ENCODE measurements at places on chromosomes 5 and 9.

DNA sequence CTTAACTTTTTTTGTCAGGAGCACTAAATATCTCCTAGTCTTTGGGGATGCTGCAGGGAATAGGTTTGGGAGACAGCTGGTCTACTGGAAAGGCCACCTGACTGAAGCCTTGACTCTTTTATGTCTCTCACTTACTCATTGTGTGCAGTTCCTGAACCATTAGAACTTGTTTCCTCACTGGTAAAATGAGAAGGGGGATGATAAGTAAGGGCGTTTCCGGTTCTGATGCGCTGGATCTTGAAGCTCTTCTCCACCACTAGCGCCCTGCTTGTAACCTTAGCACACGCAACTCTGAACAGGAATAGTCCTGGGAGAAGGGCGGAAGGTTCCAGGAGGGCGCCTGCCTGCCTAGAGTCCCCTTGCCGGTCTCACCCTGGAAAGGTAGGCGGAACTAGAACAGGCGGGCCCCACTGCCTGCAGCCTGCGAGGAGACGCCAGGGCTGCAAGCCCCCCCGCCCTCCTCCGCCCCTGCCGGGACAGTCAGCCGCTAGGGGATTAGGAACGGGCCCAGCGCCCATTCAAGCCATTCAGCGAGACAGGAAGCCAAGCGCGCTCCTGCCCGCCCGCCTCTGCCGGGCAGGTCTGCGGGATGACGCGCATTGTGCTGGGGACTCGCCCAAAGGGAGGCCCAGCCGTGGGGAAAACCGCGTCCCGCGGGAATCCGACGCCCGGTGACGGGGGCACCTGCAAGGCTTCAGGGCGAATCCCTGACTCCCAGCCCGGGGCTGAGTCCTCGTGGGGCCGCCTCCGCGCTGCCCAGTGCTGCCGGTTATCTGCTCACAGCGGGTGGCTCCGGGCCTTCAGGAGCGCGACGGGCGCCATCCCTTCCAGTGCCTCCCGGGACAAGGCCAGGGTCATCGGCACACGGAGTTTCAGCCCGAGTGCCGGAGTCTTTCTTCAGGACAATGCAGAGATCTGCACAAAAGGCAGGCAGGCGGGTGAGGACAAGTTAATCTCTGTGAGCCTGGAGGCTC lies 44.0 kb upstream of the XPA start:
- peak; percentile 14 for DNase-seq

GRCh38 chr5:178462816-178463215 lies 127.4 kb downstream of the COL23A1 start:
- no peak for DNase-seq

- DNase-seq: no peak
Measured at GRCh38 chr5:133827011-133827410, 141.4 kb downstream of the C5orf15 start.

GRCh38 chr5:117242028-117242427 lies 667.4 kb upstream of the SEMA6A start:
- DNase-seq: no peak

DNA sequence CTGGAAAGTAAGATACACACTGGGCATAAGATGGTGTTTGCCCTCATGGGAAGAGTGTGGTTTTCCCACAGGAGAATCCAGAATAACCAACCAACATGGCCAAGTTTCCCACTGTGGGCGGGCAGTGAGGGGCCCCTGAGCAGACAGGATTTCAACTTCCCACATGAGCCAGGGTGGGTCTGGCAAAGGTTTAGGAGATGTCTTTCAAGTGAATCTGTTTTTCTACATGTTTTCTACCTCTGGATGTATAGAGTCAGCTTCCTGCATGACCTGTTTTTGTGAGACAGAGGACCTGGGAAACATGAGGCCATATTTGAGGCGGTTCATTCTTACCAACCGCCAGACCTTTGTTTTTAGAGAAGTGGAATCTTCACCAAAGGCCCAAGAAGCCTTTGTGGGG lies 100.5 kb downstream of the TLE4 start:
- DNase-seq: no peak

GRCh38 chr9:94981723-94982090 lies 255.2 kb downstream of the AOPEP start:
- DNase-seq: no peak

DNA sequence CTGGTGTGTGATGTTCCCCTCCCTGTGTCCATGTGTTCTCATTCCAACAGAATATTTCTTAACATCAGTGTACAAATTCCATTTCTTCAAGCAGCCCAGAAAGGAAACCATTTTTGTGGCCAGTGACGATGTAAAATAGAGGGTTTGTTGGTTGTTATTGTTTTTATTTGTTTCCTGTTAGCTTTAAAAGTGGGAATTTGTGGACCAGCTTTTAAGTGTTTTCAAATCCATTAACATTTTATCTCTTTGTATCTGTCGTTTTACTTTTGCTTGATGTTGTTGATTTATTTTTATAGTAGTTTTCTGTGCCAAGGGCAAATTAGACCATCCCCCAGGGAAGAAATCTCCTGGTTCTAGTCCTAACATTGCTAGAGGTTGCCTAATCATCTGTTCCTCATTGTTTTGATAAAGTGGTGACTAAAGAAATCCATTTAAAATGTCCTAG lies 100.0 kb downstream of the GDNF start:
- no peak for DNase-seq

- DNase-seq: no peak
Measured at GRCh38 chr9:38629511-38629910, 9.1 kb upstream of the ANKRD18A start.

DNA sequence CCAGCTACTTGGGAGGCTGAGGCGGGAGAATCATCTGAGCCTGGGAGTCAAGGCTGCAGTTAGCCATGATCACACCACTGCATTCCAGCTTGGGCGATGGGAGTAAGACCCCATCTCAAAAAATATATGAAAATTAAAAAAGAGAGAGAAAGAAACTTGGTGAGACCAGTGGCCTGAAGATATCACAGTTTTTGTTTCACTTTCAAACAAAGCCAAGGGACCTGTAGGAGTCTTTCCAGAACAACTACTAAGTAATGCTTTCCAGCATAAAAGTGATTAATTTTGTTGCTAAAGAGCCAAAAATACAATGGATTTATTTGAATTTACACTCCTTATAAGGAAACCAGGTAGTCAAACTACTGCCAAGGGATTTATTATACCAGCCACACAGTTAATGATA lies 23.5 kb downstream of the GKAP1 start:
- DNase-seq: no peak

DNA sequence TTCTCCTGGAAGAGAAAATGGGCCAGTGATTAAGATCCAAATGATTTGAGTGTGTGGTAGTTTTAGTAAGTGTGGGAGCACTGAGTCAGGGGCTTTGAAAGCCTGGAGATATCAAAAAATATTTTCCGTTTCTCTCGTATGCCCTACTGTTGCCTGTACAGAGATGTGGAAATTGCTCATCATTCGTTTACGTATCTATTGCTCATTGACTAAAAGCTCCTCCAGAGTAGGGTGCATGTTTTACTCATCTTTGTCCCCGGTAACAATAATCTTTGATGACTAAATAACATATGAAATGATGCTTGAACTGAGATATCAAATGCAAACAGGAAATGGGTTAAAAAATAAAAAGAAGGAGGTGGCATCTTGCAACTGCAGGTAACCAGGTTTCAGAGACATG lies 114.2 kb upstream of the FST start:
- no peak for DNase-seq

DNA sequence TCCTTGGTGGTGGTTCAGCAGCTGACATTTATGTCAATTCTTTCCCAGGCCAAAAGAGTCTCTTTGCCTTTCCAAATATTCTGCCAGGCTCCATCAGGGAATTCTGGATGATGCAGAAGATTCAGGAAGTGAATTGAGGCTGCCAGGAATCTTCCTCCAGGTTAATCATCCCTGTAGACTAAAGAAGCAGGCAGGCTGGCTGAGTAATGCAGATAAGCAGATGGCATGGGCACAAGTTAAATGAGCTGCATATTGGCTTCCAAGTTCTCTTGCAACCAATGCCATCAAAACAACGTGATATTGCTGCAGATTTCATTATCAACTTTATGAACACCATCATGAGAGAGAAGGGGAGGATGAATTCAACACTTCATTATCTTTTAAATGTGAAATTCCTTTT lies 324.5 kb downstream of the KCNN2 start:
- DNase-seq: no peak

GRCh38 chr5:153707626-153708025 lies 217.2 kb downstream of the GRIA1 start:
- DNase-seq: no peak

DNA sequence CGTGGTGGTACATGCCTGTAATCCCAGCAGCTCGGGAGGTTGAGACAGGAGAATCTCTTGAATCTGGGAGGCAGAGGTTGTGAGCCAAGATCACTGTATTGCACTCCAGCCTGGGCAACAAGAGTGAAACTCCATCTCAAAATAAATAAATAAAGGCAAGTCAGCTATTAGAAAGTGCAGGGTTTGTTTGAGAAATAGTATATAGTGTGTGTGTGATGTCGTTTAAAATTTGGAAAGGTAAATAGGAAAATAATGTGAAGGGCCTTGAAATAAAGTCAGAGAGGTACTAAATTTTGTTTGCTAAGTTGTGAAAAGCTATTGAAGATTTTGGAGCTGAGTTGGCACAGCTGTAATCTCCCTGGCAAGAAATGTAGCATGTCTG lies 17.8 kb downstream of the ZNF131 start:
- no peak for DNase-seq

GRCh38 chr9:137321726-137322361 lies 19.8 kb upstream of the NRARP start:
- peak; percentile 61 for DNase-seq

DNA sequence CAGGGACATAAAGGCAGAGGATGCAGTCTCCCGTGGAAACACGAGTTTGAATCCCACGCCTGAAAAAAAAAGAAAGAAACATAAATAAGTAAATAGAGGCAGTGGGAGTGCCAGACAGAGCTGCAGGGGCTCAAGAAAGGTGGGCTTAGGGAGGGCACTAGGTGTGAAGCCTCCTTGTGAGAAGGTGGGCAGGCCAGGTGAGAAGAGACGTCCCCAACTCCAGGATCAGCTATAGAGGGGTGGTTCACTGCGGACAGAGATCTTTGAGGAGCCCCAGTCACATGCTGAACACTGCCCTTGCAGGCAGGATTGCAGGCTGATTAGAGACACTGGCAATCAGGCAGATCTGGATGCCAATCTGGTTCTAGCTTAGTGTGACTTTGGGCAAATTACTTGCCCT lies 172.1 kb downstream of the RGS3 start:
- DNase-seq: no peak

GRCh38 chr5:108141676-108142075 lies 240.2 kb downstream of the FBXL17 start:
- DNase-seq: no peak

GRCh38 chr5:134345996-134346395 lies 21.0 kb downstream of the CDKL3 start:
- DNase-seq: no peak

DNA sequence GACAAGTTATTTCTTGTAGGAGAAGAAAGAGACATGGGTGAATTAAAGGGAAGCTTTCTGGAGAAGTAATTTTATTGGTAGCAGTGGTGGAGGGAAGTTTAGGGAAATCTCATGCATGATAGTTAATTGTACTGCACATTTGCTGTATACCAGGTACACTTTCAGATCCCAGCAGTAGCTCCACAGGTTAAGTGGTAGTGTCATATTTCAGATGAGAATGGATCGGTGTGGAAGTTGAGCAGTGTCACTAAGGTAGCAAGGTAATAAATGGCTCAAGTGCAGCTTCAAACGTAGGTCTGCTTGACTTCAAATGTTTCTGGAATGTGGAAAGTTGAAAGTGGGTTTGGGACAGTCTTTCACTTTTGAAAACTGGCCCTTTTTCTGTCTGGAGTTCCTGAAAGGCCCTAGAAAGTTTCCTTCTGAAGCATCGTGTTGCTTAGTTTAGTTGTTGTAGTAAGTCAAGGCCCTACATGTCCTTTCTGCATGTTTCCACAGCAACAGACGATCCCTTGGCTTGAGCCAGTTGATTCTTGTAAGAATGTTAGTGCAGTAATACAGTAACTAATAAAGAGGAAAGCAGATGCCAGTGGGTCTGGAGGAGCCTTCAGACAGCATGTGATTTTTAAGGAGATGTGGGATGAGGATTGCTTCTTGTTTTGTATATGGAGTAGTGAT lies 3.7 kb downstream of the CLTA start:
- DNase-seq: no peak

- peak; percentile 57 for DNase-seq
Measured at GRCh38 chr5:150078802-150079689, 7.3 kb downstream of the CSF1R start.

DNA sequence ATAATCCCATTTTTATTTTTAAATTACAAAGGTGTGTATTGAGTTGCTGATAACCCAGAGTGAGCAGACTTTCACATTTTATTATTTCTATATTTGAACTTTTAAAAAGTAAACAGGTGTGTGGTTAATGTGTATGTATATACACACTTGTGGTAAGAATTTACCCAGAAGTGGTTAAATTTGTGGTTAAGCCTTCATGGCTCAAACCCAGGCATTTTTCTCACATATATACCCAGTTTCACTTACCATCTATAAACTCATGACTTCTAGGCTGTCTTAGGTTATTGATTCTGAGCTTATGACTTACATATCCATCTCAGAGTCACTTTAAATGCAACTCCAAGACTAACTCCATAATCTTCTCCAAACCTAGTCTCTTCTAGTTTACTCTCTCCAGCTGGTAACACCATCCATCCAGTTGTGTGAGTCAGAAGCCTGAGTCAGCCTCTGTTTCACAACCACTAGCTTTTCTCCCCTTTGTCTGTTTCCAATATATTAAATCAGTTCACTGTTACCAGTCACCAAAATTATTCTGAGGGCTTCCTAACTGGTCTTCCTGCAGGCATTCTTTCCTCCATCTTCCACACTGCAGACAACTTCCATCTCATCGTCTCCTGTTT lies 20.2 kb downstream of the ZBED3 start:
- DNase-seq: no peak

GRCh38 chr5:96292582-96293247 lies 140.3 kb downstream of the PCSK1 start:
- DNase-seq: no peak

GRCh38 chr9:69012696-69013381 lies 1.1 kb downstream of the PRKACG start:
- DNase-seq: no peak

DNA sequence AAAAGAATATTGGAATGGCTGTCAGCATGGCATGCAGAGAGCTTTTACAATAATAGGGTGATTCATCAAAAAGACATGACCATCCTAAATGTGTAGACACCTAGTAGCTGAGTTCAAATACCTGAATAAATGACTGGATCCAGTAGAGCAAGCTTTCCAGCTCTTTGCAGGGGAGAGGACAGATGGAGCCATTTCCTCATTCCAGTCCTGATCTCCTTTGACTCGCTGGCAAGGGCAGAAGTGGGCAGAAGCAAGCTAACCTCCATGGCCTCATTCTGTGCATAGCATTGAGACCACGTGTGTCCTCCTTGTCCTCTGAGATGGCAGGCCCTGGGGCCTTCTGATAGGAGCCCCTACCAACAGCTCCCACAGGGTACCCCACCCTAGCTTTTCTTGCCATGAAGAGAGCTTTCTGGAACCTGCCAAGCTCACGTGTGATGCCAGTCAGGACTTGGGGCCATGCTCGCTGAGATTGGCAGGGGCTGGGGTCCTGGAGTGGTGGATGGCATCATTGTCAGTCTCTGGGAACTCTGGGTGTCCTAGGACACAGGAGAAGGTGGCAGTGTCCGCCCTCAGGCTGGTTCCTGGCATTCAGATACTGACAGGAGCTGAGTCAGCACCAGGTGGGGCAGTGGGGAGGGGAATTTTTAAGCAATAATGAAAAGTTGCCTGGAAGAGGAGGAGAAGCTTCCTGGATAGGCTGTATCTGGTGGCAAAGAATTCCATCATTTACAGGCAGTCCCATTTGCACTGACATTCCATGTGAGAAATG lies 33.6 kb downstream of the WWC1 start:
- no peak for DNase-seq

GRCh38 chr9:129131300-129132145 lies 20.3 kb downstream of the PTPA start:
- DNase-seq: no peak

All from ascending aorta (tissue), 2 donors.